ENCODE measurements at places on chromosomes 4 and X.

- no peak for DNase-seq
Observed at GRCh38 chr4:4810778-4811177, 48.7 kb upstream of the MSX1 start.

DNA sequence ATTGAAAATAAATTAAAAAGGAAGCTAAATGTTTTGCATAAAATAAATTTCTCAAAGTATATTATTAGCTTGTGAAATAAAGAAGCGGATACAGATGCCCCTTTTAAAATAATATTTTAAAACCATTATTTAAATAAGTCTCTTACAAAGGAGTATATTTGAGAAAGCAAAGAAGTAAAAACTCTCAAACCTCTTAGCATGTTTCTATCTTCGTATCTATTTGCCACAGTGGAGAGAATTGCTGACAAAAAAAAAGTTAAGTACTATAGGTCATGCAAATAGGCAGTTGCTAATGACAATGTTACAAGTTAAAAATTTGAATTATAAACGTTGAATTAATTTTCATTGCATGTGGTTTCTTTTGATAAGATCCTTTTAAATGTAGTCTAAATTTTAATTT, 44.5 kb upstream of the PDGFRA start:
- DNase-seq = no peak

- DNase-seq = no peak
Observed at GRCh38 chrX:102979536-102979935, 42.5 kb downstream of the RAB40AL start.

- no peak for DNase-seq
Observed at GRCh38 chrX:10618961-10619360, 1.4 kb downstream of the MID1 start.

DNA sequence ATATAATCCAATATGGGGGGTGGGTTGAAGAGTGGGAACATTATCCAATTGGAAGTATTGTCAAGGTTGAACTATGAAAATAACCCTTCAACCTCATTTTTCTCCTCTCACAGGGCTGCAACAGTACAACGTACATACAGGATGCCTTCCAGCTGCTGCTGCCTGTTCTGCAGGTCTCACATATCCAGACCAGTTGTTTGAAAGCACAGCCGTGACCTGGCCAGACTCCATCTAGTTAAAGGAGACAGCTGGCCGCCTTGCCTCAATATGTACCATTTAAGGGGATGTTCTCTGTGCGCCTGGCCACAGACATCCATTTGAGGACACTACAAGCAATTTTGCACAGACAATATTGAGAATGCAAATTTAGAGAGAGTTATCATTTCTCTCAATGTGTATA, 75.7 kb downstream of the FAM114A1 start:
- no peak for DNase-seq

DNA sequence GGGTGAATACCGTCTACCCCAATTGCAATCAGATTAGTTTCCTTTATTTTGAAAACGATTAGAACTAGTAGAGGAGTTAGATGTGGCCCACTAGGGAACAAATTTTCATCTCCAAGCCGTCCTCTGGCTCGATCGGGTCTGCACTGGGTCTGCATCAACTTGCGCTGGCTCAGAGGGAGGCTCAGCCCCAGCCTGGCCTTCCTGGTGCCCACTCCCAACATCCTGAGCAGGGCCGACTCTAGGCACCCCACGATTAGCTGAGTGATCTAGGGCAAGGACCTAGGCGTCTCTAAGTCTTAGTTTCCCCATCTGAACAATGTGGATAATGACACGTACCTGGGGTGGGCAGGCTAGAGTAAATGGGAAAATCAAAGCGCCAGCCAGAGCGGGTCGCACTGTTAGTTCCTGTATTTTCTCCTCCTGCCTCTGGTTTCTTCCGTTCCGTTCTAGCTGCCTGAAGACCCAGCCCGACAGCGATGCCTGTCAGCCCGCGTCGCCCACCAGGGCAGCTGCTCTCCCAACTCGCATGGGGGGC, 7.7 kb upstream of the HAND2 start:
- no peak for DNase-seq

- no peak for DNase-seq
Observed at GRCh38 chrX:130885996-130886395, 17.0 kb downstream of the ENOX2 start.

GRCh38 chr4:21130606-21131005, 430.3 kb downstream of the PACRGL start:
- no peak for DNase-seq
